ENCODE measurements at places on chromosomes 7 and 10. TPM values are rescaled to one million over a fixed set of nuclear protein-coding genes. Genes with fewer than 3 reads are reported as not detected.
A peak's percentile ranks its signal among the peaks of the same experiment; 100 is the strongest.

DNA sequence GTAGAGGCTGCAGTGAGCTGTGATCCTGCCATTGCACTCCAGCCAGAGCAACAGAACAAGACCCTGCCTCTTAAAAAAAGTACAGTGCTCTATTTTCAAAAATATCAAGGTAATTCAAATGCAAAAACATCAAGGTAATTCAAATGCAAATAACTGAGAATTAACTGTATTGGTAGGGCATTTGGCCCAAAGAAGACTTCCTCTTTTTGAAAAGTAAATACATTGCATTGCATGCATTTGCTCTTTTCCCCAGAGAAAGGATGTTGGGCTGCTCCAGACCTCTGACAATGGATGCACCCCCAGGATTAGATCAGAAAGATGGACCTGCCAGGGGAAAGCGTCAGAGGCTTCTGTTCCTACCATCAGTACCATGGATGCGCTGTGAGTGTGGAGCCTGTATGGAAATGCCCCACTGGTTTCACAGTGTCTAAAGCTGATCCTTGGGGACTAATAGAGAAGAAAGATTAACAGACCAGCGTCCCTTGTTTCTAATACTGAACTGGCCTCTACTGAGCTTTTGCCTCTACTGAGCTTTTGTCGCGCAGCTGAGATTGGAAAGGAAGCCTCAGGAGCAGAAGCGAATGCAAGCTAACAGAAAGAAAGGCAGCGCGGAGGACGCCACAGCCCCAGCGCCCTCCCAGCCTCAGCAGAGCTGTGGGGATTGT lies 93.5 kb upstream of the LYZL2 start:
- DNase-seq, result no peak

DNA sequence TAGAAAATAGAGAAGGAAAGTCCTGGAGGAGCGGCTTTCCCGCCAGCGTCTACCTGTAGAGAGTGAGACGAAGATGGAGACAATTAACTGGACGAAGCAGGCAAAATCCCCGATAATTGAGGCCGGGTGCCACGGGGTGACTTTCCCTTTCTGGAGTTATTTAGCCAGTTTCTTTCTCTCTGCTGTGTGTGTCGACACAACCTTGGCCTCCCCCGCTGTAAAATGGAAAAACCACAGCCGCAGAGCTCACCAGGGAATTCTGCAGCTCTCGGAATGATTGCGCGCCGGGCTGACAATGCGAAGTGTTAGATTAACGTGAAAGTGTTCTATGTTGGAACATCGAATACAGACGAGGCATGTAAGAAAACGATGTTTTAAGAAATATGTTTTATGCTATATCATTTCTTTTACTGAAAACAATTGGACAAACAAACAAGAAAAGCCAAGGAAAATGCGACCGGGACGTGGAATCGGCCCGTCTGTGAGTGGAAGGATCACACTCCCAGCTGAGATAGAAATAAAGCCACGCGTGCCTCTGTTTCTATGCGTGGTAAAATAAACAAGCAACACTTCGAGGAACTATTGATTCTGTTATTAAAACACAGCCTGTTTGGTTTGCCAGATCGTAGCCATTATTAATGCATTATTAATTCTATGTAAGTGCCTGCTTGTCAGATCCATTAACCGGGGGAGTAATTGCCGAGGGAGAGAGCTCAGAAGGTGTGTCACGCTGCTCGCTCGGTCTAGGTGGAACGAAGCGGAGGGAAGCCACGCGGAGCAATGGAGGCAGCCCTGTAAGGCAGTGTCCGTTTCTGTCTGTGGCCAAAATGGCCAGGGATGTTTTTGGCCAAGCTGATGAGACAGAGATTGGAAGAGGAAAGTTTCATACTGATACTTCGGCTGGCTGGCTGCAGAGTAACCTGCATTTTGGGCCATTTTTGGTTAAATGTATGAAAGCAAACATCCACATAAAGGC lies 129.4 kb downstream of the DNAJB6 start:
- no peak for DNase-seq

DNA sequence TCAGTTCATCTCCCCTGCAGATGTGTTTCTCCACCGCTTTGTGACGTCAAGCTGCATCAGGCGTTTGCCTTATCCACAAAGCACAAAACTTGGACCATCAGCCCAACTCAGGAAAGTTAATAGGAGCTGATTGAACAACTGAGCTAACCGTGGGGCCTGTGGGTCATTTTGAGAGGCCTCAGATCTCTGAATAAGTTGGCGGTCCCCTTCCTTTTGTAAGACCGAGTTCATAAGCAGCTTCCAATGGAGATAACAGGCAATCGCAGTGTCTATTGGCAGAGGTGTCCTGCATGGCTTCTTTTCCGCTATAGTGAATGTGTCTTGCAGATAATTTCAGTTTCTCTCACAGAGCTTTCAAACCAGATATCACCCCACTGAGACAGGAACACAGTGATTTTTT lies 154.0 kb downstream of the SORCS1 start:
- DNase-seq, result no peak

DNA sequence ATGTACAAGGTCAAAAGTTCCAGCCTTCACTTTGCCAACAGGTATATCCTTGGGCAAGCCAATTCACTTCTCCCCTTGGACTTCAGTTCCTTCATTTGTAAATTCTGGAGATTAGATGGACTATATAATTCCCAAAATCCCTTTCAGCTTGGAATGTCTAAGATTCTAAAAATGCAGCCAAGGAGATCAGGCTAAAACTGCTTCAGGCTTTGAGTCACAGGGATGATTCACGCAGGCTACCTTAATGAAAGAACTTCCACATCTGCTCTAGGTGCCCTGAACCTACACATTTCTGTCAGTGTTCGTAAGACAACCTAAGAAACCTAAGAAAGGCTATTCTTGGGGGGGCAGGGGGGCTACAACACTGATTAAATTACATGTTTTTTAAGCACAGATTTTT lies 7.1 kb downstream of the CPVL start:
- peak; percentile 32 for DNase-seq

GRCh38 chr10:79168210-79168609 lies 99.4 kb downstream of the ZMIZ1 start:
- DNase-seq, result no peak

DNA sequence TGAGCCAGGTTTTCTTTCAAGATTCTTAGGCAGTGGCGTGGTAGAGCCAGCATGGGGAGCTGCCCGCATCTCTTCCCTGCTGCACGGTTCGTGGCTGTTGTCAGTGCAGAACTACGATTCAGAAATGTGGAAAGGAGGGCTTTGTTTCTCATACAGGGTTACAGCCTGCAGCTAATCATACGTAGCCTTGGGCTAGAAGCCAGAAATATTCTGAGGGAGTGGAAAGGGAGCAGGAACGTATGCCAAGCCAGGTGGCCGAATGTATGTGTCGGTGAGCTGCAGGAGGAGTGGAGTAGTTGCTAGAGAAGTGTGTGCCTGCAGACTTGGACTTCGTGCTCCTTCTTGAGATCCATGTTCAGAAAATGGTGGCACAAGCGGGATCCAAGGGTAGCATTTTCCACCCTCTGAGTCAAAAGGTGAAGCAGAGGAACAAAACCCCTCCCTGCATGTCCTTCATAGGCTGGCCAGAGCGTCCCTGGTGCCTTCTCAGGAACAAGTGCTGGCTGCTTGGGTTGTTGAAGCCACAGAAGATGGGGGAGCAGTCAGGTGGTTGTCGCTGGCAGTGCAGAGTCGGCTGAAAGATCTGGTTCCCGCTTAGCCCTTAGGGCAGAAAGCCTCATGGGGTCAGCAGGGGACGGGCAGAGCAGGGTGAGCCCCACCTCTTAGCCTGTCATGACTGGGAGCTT lies 40.9 kb downstream of the LANCL2 start:
- no peak for DNase-seq

DNA sequence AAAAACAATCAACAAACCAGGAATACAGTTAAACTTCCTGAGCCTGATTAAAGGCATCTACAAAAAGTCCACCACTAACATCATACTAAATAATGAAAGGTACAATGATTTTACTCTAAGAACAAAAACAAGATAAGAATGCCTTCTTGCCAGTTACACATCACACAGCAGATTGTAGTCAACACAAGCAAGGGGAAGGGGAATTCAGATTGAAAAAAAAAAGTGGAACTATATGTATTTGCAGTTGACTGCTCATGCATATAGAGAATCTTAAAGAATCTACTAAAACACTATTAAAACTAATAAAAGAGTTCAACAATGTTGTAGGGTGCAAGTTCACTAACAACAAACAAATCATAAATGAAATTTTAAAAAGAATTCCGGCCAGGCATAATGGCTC lies 28.5 kb downstream of the ZNF33B start:
- no peak for DNase-seq

DNA sequence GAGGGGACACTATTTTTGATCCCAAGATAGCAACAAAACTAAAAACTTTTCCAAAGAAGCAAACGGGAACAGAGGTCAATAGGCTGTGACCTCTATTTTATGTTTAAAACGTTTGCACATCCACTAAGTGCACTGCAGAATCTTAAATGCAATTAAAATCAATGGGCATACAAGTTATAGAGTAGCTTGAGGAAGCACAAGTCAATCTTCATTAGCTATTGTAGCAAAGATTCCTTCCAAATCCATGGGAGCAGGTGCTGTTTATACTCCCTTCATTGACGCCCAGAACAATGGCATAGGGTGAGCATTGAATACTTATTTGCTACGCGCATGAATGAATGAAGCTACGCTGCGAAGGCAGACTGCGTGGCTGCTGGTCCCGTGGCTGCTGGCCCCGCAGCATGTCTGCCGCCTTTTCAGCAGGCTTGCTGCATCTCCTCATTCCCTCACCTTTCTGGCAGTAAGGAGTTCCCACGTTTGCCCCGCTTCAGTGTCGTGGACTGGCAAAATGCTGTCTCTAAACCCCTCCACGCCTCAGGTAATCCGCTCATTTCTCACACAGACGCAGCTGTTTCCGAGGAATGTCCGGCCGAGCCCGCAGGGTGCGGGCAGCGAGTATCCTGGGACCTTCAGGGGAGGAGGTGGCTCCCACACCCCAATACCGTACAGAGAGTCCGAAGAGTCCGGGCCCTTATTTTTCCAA lies 754 bp upstream of the PHYHIPL start:
- peak; percentile 0 for DNase-seq

DNA sequence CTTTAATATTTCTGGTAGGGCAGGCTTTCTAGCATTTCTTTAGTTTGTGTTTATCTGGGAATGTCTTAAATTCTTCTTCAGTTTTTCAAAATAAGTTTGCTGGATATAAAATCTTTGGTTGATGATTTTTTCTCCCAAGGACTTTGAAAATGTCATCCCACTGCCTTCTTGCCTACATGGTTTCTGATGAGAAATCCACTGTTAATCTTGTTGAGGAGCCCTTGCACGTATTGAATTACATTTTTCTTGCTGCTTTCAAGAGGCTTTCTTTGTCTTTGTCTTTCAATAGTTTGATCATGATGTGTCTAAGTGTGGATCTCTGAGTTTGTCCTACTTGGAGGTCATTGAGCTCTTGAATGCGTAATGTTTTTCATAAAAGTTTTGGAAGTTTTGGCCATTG lies 66.0 kb downstream of the CASD1 start:
- no peak for DNase-seq

DNA sequence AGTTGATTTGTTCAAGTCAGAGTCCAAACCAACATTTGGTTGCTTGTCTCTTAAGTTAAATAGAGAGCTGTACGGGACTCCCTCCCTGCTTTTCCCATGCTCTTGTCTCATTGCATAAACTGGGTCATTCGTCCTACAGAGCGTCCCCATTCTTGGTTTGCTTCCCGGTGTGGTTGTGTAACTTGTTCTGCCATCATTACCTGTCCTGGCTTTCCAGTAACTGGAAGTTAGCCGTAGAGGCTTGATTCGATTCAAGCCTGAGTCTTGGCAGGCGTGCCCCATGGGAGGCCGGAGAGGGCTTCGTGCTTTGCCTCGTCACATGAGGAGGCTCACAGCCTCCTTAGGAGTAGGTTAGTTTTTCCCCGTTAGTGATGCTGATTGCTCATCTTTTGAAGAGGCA lies 40.2 kb downstream of the FBH1 start:
- DNase-seq, result no peak

GRCh38 chr10:132585732-132586722 lies 48.4 kb downstream of the INPP5A start:
- DNase-seq, result no peak

GRCh38 chr10:3574451-3574850 lies 210.6 kb downstream of the KLF6 start:
- no peak for DNase-seq

OPALIN gene
- total RNA-seq, result not detected

INMT gene
- 1.4 TPM for total RNA-seq

HKDC1 gene
- 1.1 TPM for total RNA-seq

LIPF gene
- total RNA-seq, result not detected

PLXNA4 gene
- not detected for total RNA-seq

ASZ1 gene
- total RNA-seq, result not detected

LRIT1 gene
- not detected for total RNA-seq

SLC16A12 gene
- total RNA-seq, result 0.45 TPM

All from LHCN-M2 (cell line).